ENCODE measurements at places on chromosomes 5 and 9.
A peak's percentile ranks its signal among the peaks of the same experiment; 100 is the strongest.

DNA sequence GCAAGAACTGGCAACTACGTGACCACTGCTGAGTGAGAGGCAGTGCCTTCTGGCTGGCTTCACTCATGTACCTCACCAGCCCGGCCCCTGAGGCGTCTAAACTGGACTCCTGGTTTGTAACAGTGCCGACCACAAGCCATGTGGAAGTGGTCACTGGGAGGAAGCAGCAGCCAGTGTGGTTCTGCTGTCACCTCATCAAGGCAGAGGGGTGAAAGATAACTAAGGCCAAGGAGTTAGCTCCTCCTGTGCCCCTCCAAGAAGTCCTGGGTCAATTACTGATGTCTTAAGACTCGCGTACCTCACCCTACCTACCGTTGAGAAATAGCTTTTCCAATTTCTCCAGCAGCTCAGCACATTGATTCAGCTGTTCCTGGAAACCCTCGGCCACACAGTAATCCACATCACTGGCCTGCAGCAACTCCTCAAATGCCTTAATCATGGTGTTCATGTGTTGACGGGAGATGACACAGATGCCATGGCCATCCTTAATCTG lies 142.9 kb downstream of the CDK5RAP2 start:
- peak; percentile 72 for DNase-seq

- DNase-seq, result no peak
These were observed 53.6 kb downstream of the GIN1 start for GRCh38 chr5:103066326-103066725.

DNA sequence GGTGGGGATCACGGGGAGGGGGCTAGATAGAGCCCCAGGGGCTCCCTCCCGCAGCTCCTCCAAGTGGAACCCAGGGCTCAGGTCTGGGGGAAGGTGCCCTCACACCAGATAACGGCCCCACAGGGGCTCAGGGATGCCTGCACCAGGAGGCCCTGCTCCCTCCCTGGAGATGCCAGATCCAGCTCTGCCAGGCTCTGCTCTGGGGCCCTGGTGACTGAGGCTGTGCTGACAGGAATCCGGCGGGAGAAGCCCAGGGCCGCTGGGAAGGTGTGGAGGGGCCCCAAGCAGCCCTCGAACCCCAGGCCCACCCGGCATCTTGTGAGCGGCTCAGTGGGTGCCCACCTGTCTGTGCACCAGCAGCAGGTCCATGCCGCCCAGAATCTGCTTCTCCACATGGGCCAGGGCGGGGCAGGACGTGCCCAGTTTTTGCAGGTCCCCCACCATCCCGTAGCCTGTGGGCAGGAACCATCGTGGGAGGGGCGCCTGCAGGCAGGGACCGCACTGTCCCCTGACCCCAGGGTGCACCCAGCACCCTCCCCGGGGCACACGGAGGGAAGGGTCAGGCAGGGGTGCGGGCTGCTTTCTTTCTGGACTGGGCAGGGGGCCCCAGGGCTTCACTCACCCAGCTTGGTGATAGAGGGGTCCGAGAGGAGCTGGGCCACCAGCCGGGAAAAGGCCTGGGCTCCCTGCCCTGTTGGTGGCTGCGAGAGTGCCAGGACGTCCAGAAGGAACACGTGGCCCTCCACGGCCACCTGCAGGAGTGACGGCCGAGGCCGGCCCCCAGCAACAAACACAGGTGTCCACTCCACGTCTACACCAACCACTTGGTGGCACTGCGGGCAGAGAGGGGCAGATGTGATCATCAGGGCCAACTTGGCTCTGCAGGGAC lies 48.9 kb upstream of the NRARP start:
- DNase-seq, result no peak

DNA sequence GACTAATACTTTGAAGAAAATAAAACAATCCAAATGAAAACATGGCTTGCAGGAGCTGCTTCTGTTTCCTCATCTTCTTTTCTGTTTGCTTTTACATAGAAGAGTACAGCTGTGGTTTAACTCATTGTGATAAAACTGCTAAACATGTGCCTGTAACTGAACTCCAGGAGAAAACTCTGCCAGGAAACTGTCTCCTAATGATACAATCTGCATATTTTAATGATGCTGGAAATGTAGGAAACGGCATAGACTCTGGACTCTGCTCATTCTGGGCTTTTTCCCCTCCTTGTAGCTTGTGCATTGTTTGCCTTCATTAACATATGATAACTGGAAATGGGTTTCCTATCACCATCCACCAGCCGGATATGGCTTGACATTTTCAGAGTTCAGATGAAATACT lies 813.3 kb upstream of the WWC1 start:
- no peak for DNase-seq

- DNase-seq, result no peak
These were observed 131.1 kb upstream of the ICE1 start for GRCh38 chr5:5291357-5291756.

GRCh38 chr5:135559354-135559753 lies 19.4 kb downstream of the CXCL14 start:
- no peak for DNase-seq

DNA sequence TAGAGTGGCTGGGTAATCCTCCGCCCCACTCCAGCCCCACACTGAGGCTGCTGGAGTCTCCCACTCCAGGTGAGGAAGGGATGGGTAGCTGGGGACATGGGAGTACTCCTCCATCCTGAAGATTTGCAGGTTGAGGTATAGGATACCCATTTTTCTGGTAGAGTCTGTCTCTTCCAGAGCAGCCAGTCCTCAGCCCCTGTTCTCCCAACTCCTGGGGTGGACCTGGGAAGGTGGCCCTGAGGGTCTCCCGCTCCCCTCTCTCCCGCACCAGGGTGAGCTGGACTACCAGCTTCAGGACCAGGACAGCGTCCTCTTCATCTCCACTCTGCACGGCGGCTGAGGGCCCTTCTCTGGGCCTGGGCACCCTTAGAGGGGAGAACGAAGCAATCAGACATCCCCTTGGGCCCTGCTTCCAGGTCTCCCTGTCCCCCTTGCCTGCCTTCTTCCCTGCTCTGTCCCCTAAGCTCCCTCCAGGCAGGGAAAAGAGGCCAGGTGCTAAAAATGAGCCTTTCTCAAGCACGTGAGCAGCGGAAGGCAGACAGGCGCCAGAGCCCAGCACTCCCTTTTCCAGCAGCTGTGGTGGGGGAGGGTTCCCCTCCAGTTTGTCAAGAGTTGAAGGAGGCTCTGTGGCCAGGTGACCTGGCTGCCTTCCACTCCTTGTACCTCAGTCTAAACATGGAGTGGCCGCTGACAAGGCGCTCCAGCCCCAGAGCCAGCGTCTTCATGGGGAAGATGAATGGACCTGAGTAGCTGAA lies 18.4 kb downstream of the URM1 start:
- DNase-seq, result no peak

- DNase-seq, result no peak
These were observed 62.6 kb upstream of the XPA start for GRCh38 chr9:97759581-97760288.

DNA sequence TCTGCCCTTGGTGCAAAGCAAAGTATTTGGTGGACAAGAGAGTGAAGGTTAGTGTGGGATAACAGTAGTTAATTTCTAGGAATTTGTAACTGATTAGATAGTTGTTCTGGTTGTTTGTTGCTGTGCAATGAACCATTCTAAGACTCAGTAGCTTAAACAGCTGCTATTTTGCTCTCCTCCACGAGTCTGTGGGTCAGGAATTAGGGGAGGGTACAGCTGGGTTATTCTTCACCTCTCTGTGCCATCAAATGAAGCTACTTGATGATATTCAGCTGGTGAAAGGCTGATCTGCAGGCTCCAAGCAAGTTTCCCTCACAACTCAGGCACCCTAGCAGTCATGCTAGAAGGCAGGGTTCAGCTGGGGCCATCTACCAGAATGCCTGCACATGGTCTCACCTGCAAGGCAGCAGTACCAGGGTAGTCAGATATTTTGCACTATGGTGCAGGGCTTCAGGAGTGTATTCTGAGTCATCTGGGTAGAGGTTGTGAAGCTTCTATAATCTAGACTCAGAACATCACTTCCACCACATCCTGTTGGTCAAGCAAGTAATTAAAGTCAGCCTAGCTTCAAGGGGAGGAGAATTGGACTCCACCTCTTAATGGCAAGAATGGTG lies 159.5 kb upstream of the SLC28A3 start:
- DNase-seq, result no peak

DNA sequence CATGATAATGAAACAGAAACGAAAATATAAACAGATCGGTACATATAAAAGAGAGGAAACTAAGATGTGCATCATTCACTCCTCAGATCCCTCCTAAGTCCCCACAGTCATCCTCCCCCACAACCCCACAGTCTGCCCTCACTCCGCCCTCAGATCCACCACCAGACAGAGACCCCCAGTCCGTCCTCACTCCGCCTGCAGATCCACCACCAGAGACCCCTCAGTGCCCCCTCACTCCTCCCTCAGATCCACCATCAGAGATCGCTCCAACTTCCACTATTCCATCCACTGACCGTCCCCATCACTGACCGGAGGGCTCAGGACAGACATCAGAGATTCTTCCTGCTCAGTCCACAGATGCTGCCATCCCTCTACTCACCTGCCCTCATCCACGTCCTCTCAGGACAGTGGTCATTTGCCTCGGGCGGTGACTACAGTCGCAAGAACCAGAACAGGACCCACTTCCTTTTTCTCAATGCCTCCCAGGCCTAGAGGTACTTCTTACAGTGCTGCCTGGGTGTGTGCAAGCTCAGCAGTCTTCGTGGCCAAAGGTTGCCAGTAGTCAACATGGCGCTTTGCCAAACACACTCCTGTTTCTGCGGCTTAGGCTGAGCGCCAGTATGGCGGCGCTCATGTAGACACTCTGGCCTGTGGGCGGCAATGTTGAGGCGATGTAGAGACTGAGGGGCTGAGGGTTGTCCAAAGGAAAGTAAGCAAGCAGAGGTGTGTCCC lies 8.3 kb upstream of the SPATA31C1 start:
- no peak for DNase-seq

- DNase-seq, result no peak
These were observed 166.1 kb upstream of the SEMA6A start for GRCh38 chr5:116740771-116741170.

DNA sequence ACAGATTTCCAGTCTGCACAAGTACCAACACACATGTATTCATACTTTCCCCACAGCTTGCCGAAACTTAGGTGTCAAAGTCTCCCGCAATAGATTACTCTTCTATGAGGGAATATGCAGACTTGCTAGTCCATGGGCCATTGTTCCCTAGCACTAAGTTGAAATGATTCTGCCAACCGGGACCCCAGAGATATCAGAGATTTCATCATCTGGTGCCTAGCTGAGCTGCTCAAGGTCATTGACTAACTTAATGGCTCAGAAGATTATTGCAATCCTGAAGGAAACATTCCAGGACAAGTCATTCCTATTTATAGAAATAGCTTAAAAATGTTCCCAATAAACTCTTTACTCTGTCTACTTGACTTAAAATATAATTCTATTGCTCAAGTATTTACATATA lies 202.6 kb downstream of the PIK3R1 start:
- no peak for DNase-seq
